Suppressor macrophage treated with lipopolysaccharide for 4 hours (primary cell): ENCODE measurements at places on chromosomes 7 and 10.

DNA sequence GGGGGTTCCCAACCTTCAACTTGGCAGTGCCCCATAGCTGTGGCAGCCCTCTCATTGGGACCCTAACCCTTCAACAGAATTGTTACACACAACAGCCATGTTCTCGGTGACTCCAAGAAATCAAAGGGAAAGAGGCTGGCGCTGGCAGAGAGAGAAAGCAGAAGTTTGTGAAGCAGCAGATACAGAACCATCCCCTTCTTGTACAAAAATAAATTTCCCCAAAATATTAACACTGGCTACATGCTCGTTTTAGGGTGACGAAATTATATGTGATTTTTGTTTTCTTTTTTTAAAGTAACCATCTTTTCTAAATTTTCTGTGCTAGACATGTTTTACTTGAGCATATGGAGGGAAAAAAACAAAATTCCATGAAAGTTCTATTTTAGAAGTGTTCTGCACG lies 45.2 kb upstream of the SAMD8 start:
- DNase-seq: peak; percentile 51

DNA sequence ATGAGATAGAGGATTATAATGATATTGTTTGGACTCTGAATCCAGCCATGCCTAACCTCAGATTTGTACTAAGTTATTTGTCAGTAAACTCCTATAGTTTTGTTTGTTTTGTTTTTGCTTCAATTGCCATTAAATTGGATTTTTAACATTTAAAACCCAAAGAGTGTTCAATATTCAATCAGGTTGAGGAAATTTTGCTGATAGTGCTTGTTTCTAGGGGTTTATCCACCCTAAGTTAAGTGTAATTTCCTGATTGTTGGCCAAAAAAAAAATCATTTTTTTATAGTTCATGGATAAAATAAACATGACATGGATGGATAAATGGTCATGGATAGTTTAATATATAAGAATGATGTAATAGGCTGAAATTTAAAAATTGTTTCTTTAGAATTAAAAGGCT lies 11.4 kb upstream of the BET1 start:
- no peak for DNase-seq

- DNase-seq: peak; percentile 11
Observed at GRCh38 chr7:36047091-36047658, 105.9 kb upstream of the EEPD1 start.

- DNase-seq: peak; percentile 70
Observed at GRCh38 chr10:64036321-64036930, 515.2 kb downstream of the REEP3 start.

DNA sequence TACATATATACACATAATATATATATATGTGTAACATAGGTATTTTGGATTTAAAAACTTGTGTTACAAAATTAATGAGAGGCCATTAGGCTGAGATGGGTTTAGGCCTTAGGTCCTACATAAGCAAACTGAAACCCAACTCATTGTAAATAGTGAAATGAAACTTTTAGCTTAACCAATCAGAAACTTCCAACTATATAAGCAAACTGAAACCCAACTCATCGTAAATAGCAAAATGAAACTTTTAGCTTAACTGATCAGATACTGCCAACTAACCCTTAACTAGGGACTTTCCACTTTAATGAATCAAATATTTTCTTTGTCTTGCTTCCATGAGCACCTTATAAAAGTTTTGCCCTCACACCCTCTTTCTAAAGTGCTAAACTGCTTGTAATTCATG lies 17.3 kb upstream of the SAMD9L start:
- DNase-seq: peak; percentile 90

GRCh38 chr10:119693262-119693957 lies 32.4 kb upstream of the INPP5F start:
- DNase-seq: no peak

GRCh38 chr7:73369009-73369408 lies 41.0 kb downstream of the FKBP6 start:
- DNase-seq: no peak

DNA sequence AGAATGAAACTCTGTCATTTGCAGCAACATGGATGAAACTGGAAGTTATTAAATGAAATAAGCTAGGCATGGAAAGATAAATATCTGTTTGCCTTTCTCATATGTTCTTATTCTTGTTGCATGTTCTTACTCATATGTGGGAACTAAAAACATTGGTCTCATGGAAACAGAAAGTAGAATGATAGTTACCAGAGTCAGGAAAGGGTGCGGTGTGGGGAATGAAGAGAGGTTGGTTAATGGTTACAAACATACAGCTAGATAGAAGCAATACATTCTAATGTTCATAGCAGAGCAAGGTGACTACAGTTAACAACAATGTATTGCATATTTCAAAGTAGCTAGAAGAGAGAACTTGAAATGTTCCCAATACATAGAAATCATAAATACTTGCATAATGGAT lies 105.1 kb downstream of the FAM107B start:
- no peak for DNase-seq

GRCh38 chr7:98317366-98318040 lies 36.0 kb downstream of the BRI3 start:
- DNase-seq: no peak

GRCh38 chr7:7428806-7429205 lies 106.9 kb downstream of the COL28A1 start:
- DNase-seq: no peak

GRCh38 chr7:44079331-44080021 lies 2.9 kb downstream of the POLM start:
- DNase-seq: no peak

GRCh38 chr10:21184216-21184615 lies 287.1 kb upstream of the NEBL start:
- no peak for DNase-seq

GRCh38 chr10:116457488-116457887 lies 29.8 kb downstream of the PNLIPRP3 start:
- DNase-seq: peak; percentile 19

GRCh38 chr10:5079306-5079830 lies 14.8 kb upstream of the AKR1C3 start:
- DNase-seq: no peak

GRCh38 chr10:12130237-12130872 lies 878 bp downstream of the SEC61A2 start:
- peak; percentile 55 for DNase-seq

GRCh38 chr10:109317746-109318366 lies 605.5 kb downstream of the XPNPEP1 start:
- no peak for DNase-seq
